NCI-H1105 treated with DMSO at 0.1 percent for 48 hours (cell line): ENCODE measurements at places on chromosomes 3 and 15.

GRCh38 chr3:119594066-119594465, 3.6 kb upstream of the PLA1A start:
- DNase-seq: no peak

DNA sequence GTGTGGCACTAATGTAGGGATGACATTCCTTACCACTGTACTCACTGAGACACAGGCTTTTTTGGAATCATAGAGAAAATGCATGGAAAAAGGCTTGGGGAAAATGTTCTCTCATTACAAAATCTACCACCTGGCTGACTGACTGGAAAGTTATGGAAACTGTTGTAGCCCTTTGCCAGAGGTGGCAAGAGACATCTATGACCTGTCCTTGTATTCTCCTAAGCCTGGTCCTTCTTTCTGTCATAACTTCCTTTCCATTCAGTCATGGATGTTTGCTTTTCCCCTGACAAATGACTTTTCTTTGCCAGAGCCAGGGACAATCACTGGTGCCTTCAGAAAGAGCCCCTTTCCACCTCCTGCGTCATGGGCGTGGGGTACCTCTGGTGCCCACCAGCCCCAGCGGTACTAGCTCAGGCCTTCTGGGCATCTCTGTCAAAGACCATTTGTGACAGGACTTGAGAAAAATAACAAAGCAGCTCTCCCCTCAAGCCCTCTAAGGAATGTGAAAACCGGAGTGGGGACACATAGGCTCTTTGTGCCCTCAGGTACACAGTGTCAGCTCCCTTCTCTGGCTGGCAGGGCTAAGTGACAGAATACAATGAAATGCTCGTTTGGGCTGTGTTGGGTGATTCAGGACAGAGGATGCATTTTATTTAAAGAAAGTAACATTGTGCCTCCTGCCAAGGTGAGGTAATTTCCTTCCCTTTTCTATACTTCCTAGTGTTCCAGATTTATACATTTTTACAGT, 381.1 kb upstream of the RASGRP1 start:
- no peak for DNase-seq

DNA sequence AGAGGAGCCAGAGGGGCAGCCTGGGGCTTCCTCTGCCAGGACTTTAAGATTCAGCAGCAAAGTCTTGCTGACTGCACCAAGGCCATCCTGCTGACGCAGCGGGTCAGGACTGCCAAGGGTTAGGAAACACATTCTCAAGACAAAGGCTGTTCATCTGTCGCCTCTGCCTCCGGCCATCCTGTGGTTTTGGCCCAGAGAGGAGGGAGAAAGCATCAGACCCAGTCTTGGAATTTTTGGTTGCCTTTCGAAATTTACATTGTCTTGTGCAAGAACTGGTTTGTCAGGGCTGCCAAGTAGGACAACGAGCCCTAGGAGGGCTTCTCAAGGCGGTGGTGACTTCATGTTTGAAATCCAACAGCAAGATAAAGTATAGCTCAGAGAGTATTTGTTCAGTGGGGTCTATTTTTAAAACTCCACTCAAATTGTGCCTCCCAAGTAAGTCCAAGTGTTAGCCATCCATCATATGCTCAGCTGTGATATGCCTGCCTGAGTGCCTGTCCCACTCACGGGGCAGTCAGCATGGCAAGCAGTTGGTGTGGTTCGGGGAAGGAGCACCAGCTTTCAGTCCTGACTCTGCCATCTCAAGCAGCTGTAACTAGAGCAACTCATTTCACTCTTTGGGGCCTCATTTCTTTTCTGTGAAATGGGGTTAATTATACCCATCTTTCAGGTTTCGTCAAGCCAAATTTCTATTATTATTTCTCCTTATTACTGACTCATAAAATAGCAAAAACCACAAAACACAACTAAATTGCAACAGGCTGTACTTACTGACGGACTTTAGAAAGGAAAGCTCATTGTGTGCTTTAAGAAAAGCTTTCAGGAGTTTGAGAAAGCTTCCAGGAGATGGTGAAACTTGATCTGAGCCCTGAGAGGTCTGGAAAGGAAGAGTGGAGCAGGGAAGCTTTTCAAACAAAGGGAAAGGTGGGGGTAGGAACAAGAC, 42.4 kb upstream of the RHO start:
- DNase-seq: no peak

GRCh38 chr3:138060792-138061191, 50.8 kb downstream of the CLDN18 start:
- DNase-seq: no peak
